ENCODE measurements at places on chromosomes 1 and 21.

DNA sequence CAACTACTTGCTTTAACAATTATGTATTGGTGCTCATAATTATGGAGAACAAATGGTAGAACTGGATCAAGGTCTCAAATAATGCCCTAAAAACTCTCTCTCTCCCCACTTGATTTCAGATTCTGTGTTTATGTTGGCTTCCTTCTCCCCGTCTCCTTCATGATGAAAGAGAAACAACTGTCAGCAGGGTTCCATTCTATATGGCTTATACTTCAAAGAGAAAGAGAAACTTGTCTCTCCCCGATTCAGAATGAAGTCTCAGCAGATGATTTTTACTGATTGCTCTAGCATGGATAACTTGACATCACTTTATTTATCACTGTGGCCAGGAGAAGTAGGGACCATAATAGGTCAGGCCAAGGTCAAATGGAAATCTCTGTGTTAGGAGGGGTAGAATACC, 575.6 kb downstream of the AGBL4 start:
- DNase-seq = no peak

DNA sequence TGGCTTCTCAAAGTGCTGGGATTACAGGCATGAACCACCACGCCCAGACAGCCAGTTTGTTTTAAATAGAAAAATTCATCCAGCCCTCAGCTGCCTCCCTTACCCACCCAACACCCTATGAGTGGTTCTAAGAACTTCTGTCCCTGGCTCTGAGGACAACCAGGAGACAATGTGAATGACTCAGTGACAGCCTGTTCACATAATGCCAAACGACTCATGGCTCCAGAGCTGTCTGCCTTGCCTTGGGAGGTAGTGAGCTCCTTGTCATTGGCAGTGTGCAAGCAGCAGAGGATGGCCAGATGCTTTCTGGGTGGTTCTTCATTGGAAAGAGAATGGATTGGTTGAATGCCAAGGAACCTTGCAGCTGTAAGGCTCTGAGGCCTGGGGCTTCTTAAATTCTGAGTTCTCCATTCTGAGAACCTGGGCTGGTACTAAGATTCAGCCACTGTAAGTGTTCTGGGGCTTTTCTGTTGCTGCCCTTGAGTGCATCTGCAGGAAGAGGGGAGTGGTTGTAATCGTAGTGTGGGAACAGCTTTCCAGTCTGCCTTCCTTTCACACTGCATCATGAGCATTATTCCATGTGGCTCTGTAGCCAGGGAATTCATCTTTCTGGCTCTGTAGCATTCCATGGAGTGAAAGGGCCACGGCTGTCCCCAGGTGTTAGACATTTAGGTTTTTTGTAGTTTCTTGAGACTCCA, 5.8 kb downstream of the SERINC2 start:
- DNase-seq = no peak

DNA sequence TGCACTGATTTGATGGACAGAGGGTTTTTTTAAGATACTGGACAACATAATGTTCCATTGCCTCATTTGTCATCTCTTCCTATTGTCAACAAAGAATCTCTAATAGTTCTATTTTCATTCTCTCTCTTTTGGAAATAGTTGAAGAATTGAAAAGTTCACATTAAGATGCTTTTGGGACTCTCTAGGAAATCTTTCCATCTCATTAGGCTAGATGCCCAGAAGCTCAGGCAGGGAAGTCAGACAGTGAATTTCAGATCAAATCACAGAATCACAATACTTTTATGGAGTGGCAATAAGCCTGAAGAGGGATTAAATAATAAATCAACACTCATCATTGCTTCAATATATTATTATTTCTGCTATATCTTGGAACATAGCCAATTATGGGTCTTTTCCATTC, 29.2 kb downstream of the NEGR1 start:
- DNase-seq = no peak

DNA sequence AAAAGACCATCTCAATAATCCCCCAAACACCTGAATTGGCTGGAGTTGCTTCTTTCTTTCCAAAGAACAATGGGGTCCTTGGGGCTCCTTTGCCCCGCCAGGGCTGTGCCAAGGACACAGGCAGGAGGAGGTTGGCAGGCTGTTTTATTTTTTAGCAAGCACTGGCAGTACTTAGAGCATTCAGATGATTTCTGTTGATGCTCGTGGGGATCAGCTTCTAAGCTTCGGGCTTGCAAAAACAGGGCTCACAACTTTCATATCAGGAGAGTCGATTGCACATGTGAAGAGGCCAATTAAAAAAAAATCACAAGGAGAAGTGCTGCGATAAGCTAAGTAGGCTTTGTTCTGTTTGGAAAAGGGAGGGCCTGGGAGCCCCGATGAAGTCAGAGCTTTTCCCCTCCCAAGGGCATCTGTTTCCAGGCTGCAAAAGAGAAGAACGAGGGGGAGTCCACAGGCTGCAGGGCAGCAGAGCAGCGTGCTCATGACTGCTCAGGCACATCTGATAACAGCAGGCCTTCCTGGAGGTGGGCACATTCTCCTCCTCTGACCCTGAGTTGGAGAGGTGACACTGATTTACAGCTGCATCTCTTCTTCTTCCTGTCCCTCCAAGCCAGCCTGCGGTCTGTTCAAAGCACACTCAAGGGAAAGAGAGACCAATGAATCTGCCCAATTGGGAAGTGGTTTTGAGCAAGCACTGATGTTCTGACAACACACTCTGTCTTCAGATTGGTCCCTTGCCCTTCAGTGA, 27.3 kb upstream of the BCAR3 start:
- no peak for DNase-seq

GRCh38 chr1:218350035-218350525, 4.9 kb downstream of the TGFB2 start:
- no peak for DNase-seq

GRCh38 chr1:228376651-228377631, 29.7 kb downstream of the TRIM11 start:
- DNase-seq = no peak

- peak; percentile 62 for DNase-seq
Observed at GRCh38 chr1:20290624-20291597, at the start of gene VWA5B1. TSS of gene VWA5B1 (plus strand) at chr1:20290875. CDS start at chr1:20310602, 19,727 bp downstream.
